HFF-Myc (cell line): ENCODE measurements at places on chromosomes 1 and 21.

- DNase-seq = peak; percentile 56
Observed at GRCh38 chr1:227170361-227171166, 147.7 kb downstream of the CDC42BPA start.

DNA sequence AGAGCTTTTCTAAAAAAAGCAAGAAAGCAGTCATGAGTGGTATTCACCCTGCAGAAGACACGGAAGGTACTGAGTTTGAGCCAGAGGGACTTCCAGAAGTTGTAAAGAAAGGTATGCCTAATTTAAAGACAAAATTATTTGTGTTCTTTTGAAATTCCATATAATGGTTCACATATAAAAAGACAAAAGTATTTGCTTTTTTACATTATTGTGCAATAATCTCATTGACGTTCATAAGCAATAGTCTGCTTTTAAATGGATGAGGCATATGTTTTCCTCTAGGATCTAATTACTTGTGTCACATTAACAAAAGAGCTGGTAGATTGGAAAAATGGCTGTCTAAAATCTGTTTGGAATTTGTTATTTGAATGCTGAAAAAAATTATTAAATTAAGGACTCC is 54.3 kb downstream of the CENPF start:
- no peak for DNase-seq

DNA sequence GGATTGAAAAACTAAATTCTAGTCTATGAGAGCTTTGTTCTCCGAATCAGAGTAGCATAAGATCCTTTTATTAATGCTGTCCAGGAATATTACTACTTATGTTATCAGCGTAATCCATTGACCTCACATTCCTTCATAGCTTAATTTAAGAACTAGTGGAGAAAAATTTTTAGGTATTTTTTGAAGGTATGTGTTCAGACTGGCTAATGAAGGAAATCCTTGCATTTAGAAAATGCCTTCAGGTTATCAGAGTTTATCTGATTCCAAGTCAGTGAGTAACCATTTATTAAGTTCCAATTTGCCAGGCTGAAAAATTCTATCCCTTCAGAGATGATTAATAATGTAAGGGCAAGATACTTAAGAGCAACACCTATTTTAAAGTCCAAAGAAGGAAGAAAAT is 338.2 kb upstream of the B3GALT2 start:
- DNase-seq = no peak

DNA sequence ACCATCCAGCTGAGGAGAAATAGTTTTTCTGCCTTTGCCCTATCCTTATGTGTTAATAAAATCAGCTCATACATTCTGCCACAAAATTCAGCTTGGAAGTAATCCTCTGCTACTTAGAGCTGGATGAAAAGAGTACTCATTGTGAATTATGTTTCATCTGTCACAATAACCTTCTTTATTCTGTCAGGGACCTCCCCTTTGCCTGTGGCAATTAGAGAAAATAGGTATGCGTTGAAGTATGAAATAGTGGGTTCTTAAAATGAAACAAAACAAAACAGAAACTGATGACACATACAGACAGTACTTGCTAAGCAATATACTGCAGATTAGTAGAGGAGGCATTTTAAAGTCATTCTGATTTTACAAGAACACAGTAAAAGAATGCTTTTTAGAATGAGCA is 578.5 kb downstream of the USP25 start:
- DNase-seq = no peak

DNA sequence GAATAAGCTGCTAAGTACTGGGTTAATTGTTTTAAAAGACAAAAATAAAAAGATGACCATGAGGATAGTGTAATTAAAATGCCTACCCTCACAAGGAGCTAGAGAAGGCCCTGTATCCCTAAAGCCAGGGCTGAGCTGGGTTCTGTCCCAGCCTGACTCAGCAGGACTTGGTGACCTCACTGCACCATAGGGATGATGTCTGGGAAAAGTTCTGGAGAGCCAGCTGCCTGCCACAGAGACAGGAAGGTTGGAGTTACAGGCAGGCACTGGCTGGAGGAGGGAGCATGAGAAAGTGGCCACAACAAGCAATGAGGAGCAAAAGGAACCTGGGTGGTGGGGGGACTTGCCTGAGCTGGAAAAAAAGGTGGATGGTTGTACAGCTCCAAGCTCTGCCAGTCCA is 5.7 kb upstream of the TNR start:
- DNase-seq = no peak

- DNase-seq = no peak
Observed at GRCh38 chr1:108824051-108824450, 32.8 kb downstream of the AKNAD1 start.

DNA sequence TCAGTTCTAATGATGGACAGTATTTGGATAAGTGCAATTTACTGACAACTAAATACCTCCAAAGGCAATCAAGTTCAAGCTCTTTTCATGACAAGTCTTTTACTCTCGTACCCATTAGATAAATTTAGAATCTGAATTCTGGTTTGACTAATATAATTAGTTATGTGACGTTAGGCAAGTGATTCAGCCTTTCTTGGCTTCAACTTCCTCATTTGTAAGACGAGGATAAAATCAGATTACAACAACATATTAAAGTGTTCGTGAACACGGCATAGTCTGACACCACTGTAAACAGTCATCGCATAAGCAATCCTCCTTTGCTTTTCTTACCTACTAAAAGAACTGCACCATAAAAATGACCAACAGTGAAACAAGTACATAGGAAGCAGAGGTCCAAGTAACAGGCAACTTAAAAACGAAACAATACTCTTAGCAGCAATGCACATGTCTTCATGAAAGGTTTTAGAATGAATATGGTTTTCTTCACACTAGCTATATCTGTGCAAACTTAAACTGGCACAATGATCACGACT is 25.7 kb downstream of the COA6 start:
- no peak for DNase-seq

GRCh38 chr1:87449348-87449963 is 120.8 kb downstream of the LMO4 start:
- no peak for DNase-seq

DNA sequence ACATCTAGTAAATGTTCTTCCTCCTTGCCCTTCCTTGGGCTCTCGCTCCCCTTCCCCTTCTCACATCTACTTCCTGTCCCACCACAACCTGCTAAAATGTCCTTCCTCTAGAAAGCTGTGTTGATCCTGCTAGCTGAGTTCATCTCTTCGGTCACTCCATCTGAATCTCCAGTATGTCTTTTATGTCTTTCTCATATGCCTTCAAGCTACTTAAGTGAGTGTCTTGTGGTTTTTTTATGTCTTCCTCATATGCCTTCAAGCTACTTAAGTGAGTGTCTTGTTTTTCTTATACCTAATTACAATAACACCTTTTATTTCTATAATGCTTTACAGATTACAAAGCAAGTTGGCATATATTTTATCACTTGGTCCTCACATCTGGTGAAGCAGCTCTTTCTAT is 33.9 kb downstream of the CSF1 start:
- no peak for DNase-seq

DNA sequence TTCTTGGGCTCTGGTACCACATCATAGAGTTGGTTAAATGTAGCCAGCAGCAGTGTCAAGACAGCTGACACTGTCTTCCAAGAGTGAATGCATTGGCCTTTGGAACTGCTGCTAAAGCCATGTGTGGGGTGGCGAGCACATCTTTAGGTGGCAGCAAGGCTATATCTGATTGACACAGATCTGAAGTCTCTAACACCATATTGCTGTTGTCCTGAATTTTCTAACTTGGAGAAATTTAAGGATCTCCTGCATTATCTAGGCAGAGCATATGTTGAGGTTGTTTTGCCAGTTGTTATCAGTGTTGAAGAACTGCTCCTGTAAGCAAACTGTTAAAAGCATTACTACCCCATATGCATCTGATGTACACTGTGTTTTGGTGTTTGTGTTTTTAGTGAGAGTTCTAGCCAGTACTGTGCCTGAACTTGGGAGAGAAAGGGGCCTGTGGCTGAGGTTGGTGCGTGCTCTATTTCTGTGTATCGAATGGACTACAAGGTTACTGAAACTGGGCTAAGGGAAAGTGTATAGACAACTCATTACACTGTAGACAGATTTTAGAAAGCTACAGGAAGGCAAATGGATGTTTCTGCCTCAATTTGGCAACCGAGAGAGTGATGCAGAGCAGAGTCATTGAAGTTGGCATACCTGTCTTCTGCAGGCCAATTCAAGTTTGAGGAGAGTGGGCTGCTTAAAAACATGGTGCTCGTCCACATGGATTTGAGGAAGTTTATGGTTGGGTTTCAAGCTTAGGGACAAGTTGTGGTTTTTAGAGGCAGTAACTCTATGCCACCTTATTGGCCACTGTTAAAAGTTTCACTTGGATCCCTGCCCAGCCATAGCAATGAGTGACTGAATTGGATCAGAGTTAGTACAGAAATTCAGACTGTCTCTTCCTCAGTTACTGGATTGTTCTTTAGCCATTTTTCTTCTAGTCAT is 16.9 kb downstream of the DYRK3 start:
- no peak for DNase-seq

DNA sequence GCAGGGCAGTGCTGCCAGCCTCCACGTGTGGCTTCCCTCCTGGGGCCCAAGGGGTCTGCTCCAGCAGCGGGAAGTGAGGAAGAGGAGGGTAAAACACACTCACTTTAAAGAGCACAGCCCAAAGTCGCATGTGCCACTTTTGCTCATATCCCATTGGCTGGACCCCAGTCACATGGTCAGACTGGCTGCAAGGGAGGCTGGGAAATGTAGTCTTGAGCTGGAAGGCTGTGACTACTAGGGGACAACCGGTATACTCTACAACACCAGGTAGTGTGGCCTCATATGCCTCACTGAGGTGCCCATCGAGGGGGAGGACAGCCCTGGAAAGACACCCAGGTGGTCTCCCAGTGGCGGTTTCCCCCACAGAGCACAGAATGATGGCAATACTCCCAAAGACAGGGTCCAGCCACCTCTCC is 45.2 kb downstream of the CAMK2N1 start:
- no peak for DNase-seq

DNA sequence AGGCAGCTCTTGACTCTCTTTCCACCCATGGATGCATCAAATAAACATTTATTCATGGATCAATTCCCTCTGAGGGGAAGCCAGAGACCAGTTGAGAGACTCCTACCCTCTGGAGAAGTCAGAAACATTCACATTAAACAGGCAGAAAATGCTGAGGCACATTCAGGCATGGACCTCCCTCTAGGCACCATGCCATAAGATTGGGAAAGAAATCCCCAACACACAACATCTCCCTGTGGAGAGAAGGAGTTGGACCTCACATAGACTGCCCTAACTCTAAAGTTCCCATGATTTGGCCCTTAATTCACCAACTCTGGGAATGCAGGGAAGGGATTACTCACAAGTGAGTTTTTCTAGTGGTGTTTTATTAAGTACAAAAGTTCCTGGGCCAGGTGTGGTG is 415.3 kb upstream of the C1orf87 start:
- DNase-seq = no peak

GRCh38 chr1:197995408-197996258 is 78.5 kb downstream of the LHX9 start:
- DNase-seq = no peak

GRCh38 chr1:47536646-47537118 is 98.8 kb downstream of the FOXD2 start:
- DNase-seq = no peak

- no peak for DNase-seq
Observed at GRCh38 chr1:87274851-87275250, 53.8 kb upstream of the LMO4 start.

GRCh38 chr1:24857507-24858133 is 72.5 kb downstream of the RUNX3 start:
- no peak for DNase-seq

DNA sequence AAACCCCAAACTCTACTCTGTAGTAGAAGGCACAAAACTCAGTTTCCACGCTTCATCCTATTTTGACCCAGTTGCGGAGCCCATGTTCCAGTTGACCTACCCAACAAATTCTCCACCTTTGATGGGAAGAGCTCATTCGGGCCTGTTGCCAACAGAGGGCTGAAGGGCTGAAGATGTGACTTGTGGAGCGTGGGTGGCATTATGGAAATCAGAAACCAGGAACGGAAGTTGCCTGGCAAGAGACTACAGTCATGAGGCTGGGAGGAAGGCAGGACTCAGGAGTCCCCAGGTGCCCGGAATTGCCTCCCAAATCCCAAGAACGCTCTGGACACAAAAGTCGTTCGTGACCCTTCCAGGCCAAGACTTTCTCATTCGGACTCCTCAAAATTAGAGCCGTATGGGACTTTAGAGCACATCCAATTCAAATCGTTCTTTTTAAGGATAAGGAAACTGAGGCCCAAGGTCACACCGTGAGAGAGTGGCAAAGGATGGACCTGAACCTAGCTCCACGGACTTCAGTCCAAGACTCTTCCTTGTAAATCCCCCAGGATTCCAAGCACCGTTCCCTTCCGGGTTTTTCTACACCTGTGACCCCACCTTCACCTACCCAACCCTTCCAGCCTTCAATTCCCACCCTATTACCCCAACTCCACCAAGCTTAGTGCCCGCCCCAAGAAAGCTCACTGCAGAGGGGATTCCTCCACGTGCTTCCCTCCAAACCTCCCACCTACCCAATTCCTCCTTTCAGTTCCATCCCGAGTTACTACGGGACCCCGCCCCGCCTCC is 739 bp downstream of the SMG5 start:
- DNase-seq = no peak

DNA sequence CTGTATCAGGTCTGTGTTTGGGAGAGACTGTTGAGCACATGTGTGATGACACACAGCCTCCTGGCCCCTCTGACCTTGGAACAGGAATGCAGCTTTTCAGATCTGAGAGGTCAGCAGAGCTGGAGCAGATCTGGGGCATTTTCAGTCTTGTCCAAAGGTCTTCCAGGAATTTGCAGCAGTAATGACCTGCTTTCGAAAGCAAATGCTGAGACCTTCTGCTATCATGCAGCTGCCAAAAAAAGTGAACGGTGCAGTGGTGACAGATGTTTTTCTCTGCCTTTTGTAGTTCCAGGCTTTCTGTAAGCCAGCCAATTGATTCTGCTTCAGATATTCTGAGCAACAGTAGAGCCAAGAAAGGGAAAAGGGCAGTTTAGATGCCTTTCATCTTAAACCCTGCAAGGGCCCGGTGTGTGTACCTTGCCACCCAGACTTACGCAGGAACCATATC is 137.8 kb upstream of the COA6 start:
- DNase-seq = no peak

GRCh38 chr1:108591466-108591865 is 31.6 kb downstream of the EEIG2 start:
- DNase-seq = no peak

DNA sequence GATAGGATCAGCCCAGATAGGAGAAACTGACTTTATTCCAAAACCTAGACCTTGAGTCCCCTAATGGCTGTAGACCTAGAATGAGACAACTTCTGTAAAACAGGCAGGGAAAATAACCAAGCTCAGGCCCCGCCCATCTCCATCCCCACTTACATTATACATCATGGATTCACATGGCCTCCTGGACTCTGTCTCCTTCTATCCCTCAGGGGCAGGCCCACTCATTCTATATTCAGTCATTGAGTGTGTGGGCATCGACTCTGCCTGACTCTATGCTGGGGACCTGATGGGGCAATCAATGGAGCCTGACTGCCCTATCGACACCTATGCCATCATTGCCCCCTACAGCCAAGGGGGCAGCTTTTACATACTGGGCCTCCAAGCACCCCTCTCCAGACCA is 6.4 kb downstream of the AVPR1B start:
- no peak for DNase-seq

GRCh38 chr1:121448851-121449250 is 264.1 kb downstream of the SRGAP2C start:
- DNase-seq = no peak

- DNase-seq = no peak
Observed at GRCh38 chr1:19457607-19458006, 27.7 kb downstream of the CAPZB start.
